Activated naive CD8-positive, alpha-beta T cell treated with anti-CD3 and anti-CD28 coated beads for 36 hours (primary cell): ENCODE measurements at places on chromosomes 12 and 14. TPM values are rescaled to one million over a fixed set of nuclear protein-coding genes. Genes with fewer than 3 reads are reported as not detected.

Gene OR11H6
- total RNA-seq = not detected

GRCh38 chr12:2624543-2625288 is 170.1 kb upstream of the FKBP4 start:
- DNase-seq = no peak

DNA sequence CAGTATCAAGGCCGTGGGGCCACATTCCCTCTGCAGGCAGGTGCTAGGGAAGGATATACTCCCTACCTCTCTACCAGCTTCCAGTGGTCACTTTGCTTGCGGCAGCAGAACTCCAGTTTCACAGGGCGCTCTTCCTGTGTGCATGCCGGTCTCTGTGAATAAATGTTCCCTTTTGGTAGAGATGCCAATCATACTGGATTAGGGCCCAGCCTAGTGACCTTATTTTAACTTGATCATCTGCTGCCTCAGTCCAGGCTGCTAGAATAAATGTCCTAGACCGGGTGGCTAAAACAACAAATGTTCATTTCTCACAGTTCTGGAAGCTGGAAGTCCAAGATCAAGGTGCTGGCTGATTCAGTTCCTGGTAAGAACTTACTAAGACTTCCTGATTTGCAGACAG is 198.8 kb upstream of the TMEM132C start:
- no peak for DNase-seq

Gene PROX2
- total RNA-seq = 1.5 TPM

Gene CLEC9A
- not detected for total RNA-seq

GRCh38 chr14:67916430-67916829 is 96.9 kb downstream of the RAD51B start:
- no peak for DNase-seq

GRCh38 chr12:49953151-49953550 is 2.6 kb downstream of the AQP2 start:
- DNase-seq = no peak
